Activated T-cell treated with anti-CD3 and anti-CD28 coated beads, Interleukin-2, amount 50 U/mL, for 24 hours (primary cell): ENCODE measurements at places on chromosomes 6 and 20.

- DNase-seq = no peak
These were observed 2.1 kb upstream of the TMEM217 start for GRCh38 chr6:37260040-37260439.

- no peak for DNase-seq
These were observed 28.6 kb upstream of the SAMD5 start for GRCh38 chr6:147479857-147480256.

GRCh38 chr6:49570474-49571079 is 20.1 kb downstream of the C6orf141 start:
- no peak for DNase-seq

DNA sequence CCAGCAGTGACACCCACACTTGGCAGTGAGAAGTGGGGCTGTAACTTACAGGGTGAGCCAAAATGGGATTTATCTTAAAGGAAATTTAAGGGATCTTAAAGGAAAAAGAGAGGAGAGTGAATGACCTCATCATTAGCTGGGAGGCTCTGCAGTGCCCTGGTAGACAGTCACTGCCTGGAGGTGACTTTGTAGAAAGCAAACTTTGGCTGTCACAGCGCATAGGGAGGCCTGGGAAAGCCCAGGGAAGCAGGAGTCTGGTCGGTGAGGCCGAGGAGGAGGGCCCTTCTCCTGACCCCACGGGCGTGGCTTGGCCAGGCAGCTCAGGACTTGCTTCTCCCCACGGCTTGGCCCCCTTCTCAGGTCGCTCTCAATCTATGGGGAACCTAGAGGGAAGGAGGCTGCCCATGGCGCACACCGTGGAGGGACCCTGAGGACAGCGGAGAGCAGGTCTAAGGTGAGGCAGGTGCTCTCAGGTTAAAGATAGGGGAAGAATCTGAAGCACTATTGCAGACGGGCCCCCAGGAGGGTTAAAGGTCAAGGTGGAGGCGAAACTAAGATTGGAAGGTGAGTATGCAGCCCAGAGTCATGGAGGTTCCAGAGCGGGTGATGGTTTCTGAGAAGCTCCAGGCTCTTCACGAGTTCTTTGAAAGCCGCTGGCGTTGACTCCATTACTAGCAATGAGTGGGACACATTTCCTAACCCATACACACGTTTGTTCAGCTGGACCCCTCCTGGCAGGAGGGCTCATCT is 15.6 kb upstream of the RIPK1 start:
- no peak for DNase-seq

GRCh38 chr20:58169450-58169849 is 59.0 kb downstream of the ANKRD60 start:
- DNase-seq = no peak

DNA sequence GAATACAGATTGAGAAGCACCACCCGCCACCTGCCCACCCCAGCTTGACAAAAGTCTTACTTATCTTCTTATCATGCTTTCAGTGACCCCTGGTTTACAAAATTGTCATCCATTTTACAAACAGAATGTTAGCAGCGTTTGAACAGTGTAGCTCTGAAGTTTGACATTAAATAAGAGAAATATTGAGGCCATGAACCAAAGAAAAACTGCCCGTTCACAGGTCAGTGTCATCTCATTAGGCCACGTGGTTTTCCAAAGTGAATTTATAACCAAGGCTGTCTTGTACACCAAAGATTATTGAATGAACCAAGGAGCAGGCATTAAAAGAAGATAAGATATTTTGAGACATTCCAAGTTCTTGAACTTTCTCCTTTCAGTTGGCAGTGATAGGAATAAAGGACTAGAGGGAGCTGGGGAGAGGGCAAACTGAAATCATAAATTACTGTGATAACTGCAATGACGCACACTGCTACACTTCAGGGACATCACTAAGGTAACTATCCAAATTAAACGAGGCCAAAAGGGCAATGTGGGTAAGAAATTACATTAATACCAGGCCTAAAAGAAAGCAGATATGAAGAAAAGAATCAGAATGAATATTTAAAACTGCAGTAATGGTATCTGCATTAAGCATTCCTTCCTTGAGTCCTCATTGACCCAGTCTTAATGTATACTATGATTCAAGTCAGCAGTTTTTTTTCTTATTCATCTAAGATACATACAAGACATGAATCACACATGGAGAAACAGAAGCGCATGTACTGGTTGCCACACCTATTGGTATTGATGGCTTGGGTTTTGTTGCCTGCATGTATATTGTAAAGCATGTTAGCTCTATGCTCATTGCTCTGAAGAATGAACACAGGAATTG is 159.8 kb upstream of the ARG1 start:
- no peak for DNase-seq

DNA sequence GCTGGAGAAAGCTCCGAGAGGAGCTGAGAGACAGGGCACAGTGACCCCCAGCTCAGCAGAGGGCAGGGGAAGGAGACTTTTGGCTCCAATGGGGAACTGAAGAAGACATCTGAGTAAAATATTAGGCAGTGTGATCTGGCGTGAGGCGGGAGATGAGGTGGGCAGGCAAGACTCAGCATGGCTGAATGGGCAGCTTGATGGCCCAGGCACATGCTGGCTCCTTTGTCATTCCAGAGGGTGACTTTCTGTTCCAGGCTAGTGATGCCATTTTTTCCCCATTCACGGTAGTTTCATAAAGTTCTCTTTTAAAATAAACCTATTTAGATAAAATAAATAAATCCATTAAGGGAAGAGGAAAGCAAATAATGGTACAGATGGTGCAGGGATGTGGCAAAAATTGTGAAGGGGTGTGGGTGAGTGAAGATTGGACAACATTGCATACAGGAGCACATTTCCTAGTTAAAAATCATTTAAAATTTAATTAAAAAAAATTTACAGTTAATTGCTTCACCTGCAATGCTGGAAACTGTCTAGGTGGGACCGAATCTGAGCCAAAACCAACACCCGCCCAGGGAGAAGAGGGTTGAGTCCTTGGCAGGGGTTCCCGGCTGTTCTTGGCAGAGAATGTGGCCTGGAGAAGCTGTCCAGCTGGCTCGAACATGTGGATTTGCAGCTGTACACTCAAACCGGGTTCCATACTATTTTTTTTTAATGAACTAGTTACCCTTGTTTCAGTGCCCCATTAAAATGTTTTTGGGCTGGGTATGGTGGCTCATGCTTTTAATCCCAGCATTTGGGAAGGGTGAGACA is 41.7 kb upstream of the PRELID3B start:
- DNase-seq = no peak

GRCh38 chr20:53859684-53860083 is 210.7 kb downstream of the BCAS1 start:
- DNase-seq = no peak

DNA sequence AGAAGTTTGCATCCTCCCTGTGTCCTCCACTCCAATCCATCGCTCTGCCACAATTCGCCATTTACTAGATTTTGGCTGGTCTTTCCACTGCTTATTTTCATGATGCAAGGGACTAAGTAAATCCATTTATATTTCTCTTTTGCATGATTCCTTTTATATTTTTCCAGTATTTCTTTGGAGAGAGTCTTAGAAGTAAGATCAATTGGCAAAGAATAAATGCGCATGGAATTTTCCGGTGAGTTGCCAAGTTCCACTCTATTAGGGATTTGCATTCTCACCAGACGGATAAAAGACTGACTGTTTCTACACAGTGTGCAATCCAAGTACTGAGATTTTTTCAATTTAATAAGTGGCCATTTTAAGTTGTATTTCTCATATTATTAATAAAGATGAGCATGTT is 91.7 kb upstream of the PHACTR3 start:
- DNase-seq = no peak

DNA sequence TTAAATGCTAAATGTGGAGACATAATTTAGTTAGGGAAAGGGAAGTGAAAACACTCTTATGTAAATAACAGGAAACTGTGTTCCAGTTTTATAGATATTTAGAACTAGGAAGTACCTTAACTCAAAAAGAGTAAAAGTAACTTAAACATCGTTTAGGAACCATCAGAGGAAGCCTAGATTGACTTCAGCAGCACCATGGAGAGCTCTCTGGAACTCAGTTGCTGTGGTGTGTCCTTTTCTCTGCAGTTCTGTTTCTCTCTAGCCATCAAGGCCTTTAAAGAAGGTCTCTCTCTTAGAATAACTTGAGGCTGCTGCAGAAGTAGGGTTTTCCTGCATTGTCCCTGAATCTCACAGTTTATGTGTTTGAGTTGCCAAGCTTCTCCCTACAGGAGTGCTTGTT is 26.9 kb downstream of the CLVS2 start:
- DNase-seq = no peak
